ENCODE measurements at places on chromosomes 1 and 21. TPM values are rescaled to one million over a fixed set of nuclear protein-coding genes. Genes with fewer than 3 reads are reported as not detected.

Gene CSF3R
- not detected for total RNA-seq

Gene SAMD13
- total RNA-seq: 0.56 TPM

Gene IVL
- total RNA-seq: not detected

Gene DENND2C
- total RNA-seq: 3.1 TPM

Gene KRTAP10-3
- not detected for total RNA-seq

Gene SNAP47
- 65.3 TPM for total RNA-seq

Gene TNFRSF4
- total RNA-seq: not detected

Gene PLPPR5
- total RNA-seq: under 0.01 TPM

Gene FMO5
- 0.83 TPM for total RNA-seq

Gene SPRR1A
- total RNA-seq: not detected

Gene BSND
- not detected for total RNA-seq

Gene FNBP1L
- 24.4 TPM for total RNA-seq

Gene ATP5PO
- total RNA-seq: 237 TPM

Gene VHLL
- 0.28 TPM for total RNA-seq

Gene DYNLT4
- total RNA-seq: not detected

Gene DNAH14
- 2.7 TPM for total RNA-seq

Gene GBP4
- total RNA-seq: not detected

Gene DNM3
- 0.83 TPM for total RNA-seq

Gene FUBP1
- total RNA-seq: 165 TPM

Gene IQCC
- total RNA-seq: 2.2 TPM

All from IMR-90 (cell line).